ENCODE measurements at places on chromosomes 5 and 9. TPM values are rescaled to one million over a fixed set of nuclear protein-coding genes. Genes with fewer than 3 reads are reported as not detected.

Gene AIF1L
- polyA plus RNA-seq, result 0.31 TPM

Gene HSD17B4
- 135 TPM for polyA plus RNA-seq

Gene PCDHB16
- polyA plus RNA-seq, result 0.66 TPM

Gene MRPS27
- polyA plus RNA-seq, result 87.5 TPM

Gene BTNL9
- polyA plus RNA-seq, result not detected

Gene PRRC1
- 120 TPM for polyA plus RNA-seq

Gene NKD2
- polyA plus RNA-seq, result not detected

Gene ITK
- not detected for polyA plus RNA-seq

Gene TMEM215
- polyA plus RNA-seq, result not detected

Gene SGCD
- 19.7 TPM for polyA plus RNA-seq

Gene PRPF4
- polyA plus RNA-seq, result 20.1 TPM

Gene ZNF782
- 1.6 TPM for polyA plus RNA-seq

Gene CCDC187
- polyA plus RNA-seq, result not detected

- DNase-seq, result no peak
These were observed 373.4 kb downstream of the GADD45G start for GRCh38 chr9:89978185-89978584.

DNA sequence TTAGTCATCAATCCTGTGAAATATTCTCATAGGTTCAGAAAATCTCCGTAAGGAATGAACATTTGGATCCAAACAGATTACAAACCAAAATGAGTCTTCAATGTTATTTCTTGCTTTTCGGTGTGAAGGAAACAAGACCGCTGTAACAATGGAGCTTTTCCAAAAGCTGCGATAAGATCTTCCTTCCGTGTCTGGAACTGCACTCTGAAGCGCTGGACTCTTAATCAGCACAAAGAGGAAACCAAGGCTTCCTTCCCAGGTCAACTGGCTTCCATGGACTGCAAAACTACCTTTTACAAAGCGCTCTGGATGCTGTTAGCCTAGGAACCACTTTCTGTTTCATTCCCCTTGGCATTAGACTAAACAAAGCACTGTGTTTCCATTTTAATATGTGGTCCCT lies 137.9 kb upstream of the BASP1 start:
- no peak for DNase-seq

DNA sequence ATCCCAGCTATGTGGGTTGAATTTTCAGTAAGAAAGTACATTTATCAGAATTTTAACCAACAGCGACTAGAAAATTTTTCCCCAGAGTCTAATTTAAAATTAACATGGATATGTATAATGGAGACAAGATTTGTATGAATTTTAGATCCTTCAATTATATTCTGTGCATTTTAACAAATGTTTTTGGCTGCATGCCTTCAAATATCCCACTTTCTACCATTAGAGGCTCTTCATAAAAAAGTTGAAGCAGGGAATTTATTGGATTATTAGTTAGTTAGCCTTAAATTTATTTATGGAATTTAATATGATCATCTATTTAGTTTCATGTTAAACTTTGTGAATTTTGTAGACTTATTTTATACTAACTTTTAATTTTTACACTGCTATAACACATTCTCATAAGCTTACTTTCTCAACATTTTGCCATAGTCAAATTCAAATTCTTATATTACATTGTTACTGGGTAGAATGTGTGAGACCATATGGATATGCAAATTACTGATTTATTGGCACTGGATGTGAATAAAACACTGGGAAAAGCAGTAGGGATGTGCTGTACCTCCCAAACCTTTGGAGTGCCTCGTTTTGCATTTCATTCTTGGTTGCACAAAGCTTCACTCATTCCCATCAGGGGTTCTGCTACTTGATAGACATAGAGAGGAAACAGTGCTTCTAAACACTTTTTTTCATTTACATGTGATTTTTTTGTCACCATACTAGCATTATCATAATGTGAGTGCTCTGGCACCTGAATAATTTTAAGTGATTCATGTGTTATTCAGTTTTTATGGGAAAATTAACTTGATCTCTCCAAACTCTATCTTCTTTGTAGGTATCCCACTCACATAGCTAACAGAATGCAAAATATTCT lies 491.8 kb upstream of the COX7C start:
- no peak for DNase-seq

GRCh38 chr5:125014202-125014601 lies 267.8 kb upstream of the ZNF608 start:
- no peak for DNase-seq

GRCh38 chr9:94974154-94974879 lies 247.8 kb downstream of the AOPEP start:
- DNase-seq, result no peak

DNA sequence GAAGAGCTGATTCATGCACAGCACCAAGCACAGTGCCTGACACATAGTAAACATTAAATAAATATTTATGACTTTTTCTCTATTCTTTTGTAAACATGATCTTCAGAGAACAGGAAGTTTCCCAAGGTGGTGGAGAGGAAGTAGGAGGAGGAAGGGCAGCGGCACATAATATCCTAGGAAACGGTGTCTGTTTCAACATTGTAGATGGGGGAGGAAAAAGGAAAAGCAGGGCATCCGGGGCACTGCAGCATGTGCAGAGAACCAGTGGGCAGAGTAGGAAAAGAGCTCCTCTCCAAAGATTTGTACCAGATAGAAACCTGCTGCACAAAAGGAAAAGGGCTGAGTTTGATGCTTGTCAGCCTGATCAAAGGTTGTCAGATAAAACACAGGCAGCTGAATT lies 421.7 kb upstream of the ZNF462 start:
- no peak for DNase-seq

- no peak for DNase-seq
These were observed 124.5 kb upstream of the PHYKPL start for GRCh38 chr5:178357121-178357521.

DNA sequence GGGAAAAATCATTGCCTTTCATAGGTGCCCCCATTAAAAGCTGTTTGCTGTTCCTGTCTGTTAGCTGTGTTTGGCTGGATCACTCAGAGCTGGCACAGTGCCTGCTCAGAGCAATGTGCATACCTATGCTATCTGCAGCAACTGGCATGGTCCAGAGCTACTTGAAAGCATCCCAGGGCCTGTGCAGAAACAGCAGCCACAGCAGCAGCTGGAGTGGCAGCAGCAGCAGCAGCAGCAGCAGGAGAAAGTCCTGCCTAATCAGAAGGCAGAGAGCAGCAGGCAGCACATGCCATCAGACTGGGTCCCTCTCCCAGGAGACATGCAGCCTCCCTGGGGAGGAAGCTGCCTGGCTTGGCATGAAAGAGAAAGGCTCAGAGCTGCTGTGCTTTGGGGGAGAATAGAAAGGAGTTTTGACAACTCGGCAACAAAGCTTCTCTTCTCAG lies 243.8 kb upstream of the WWC1 start:
- no peak for DNase-seq

DNA sequence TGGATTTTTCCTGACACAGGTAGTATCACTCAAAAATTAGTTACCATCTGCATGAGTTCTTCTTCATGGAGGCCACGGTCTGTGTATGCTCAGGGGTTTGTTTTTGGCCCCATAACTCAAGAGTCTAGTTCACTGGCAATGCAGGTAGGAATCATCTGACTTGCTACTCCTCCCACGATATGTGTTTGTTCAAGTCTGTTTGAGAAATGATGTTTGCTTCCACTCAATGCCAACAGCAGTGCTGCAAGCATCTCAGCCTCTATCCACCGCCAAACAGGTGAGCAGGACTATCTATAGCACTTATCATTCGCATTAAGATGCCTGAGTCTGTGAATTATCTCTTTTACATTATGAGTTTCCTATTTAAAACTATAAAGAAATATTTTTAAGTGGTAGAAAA lies 264.8 kb upstream of the PTGER4 start:
- no peak for DNase-seq

GRCh38 chr5:96509721-96510350 lies 76.8 kb upstream of the PCSK1 start:
- DNase-seq, result peak; percentile 85

GRCh38 chr9:26172301-26172700 lies 494.1 kb upstream of the TUSC1 start:
- no peak for DNase-seq

DNA sequence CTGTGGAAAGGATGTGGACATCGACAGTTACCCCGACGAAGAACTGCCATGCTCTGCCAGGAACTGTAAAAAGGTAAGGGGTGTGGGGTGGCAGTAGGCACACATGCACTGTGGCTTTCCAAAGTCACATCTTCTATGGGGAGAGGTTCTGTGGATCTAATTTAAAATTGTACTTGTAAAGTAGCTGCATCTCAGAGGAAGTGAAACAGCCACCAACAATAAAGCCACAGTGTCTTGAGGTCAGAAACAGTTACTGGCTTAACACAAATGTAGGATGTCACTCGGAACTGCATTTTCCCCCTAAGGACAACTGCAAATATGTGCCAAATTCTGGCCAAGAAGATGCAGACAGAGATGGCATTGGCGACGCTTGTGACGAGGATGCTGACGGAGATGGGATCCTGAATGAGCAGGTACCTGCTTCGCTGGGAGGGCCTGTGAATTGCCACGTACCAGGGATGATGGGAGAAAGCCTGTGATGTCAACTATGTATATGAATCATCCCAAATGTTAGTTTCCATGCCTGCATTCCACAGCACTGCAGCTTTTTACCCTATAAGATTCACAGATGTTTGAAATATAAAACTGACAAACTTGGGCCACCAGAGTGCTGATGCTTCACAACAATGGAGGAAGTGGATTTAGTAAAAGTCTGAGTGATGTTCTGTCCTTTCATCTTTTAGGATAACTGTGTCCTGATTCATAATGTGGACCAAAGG lies 35.3 kb downstream of the THBS4 start:
- no peak for DNase-seq

DNA sequence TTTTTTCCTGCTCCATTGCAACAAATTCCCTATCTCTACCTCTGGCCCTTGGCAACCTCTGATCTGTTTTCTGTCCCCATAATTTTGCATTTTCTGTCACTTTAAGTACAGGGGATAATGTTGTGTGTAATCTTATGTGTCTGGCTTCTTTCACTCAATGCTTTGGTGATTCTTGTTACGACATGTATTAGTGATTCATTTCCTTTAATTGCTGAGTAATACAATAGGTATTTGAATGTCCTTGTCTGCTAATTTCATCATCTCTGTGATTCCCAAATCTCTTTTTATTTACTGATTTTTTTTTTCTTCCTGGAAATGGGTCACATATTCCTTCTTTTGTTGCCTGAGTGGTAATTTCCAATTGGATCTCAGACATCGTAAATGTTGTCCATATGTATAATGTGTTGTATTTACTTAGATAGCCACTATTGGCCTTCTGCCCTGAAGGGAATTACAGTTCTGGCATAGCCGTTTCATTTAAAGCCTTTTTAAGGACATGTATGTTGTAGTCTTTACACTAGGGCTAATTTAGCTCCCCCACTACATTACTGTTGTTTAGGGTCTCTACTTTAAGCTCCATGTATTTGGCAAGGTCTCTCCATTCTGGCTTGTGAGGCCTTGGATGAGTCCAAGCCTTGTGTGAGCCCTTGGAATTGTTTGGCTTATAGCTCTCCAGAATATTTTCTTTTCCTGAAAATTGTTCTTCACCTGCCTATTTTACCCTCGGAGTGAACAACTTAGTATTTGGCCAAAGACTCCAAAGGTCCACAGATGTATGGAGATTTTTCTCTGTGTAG lies 683.8 kb downstream of the LRRC70 start:
- DNase-seq, result no peak

DNA sequence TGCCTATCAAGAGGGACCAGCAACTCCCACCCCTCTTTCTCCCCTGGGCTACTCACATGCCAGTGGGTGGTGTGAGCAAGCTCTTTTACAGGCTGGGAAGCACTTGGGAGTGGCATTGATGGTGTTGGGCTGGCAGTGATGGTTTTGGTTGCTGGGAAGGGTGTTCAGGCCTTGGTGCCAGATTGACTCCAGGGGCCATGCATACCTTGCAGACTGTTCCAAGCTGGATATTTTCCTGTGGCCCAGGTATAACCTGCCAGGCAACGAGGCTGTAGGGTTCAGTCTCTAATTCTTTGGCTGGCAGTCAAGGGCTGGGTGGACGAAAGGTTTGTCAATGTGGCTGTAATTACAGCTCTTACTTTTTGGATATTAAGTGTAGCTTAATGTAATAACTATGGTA lies 177.3 kb downstream of the MACROH2A1 start:
- no peak for DNase-seq

GRCh38 chr9:136619742-136620440 lies 42.8 kb upstream of the EGFL7 start:
- no peak for DNase-seq

DNA sequence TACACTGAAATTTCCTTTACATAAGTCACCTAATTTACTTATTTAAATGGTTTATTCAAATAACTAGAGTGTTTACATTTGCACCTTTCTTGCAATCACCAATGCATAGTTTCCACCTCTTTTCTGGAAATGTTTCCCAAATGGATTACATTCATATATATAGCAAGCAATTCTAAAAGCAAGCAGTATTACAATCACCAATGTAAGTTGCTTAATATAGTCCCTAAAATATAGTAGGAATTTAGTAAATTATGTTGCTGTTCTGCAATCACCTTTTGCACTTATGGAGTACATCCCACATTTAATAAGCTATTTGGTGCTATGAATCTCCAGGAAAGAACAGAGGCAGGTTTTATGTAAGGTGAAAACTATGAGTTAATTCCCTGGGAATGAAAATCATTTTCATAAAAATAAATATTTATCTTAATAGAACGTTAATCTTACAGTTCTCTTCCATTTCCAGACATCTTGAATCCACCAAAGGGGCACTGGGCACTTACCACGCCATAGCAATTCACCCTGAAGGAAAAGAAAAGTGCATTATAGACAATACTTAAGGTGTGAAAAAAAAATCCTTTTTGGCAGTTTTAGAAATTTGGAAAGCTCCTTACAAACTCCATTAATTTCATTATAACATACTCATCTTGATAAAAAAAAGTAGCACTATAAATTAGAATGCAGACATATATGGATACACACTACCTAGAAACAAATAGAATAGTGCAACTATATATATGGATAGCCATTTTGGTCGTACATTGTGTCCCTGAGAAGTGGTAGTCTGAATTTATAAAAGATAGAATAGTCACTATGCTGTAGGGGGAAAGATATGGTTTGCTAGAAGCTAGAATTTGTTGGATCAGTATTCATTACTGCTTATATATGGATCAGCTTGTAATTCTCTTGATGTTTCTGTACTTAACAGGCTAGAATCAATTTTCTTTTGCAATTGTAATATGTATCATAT lies 47.1 kb downstream of the ALDH1A1 start:
- no peak for DNase-seq

GRCh38 chr5:112186401-112186990 lies 232.6 kb downstream of the EPB41L4A start:
- DNase-seq, result peak; percentile 10

GRCh38 chr9:99012957-99013512 lies 69.3 kb downstream of the COL15A1 start:
- DNase-seq, result no peak

- DNase-seq, result peak; percentile 7
These were observed 67.5 kb downstream of the KCNIP1 start for GRCh38 chr5:170571281-170571731.

DNA sequence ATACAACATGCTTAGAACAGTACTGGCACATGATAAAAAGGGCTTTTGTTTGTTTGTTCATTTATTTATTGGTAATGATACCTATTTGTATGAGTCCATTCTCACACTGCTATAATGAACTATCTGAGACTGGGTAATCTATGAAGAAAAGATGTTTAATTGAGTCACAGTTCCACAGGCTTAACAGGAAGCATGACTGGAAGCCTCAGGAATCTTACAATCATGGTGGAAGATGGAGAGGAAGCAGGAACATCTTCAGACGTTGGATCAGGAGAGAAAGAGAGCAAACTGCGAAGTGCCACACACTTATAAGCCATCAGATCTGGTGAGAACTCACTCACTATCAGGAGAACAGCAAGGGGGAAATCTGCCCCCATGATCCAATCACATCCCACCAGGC lies 847.7 kb downstream of the CDH18 start:
- DNase-seq, result no peak

- DNase-seq, result no peak
These were observed 247.9 kb downstream of the TRPM3 start for GRCh38 chr9:70873506-70873905.
